Amniotic stem cell (primary cell): ENCODE measurements at places on chromosomes 2 and 18.
A peak's percentile ranks its signal among the peaks of the same experiment; 100 is the strongest.

DNA sequence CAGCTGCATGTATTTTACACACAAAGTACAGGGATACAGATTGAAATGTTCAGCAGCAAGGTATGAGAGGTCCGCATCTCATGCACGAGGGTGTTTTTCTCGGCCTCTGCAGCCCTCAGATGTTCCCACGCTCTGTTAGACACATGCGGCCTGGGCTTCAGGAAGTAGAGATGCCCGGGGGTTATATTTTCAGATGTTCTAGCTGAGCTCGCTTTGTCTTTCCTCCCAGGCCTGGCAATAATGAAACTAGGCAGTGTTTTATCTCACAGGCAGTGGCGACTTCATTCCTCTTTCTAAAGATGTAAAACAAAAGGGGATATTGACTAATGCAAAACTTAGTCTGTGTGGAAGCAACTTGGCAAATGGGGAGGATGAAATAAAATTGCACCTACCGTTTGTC is 190.7 kb downstream of the GBX2 start:
- no peak for DNase-seq

GRCh38 chr2:38765149-38765548 is 12.9 kb upstream of the GEMIN6 start:
- DNase-seq: no peak

GRCh38 chr18:44823286-44823685 is 142.6 kb downstream of the SETBP1 start:
- no peak for DNase-seq

GRCh38 chr2:239152916-239153305 is 247.9 kb downstream of the HDAC4 start:
- no peak for DNase-seq

DNA sequence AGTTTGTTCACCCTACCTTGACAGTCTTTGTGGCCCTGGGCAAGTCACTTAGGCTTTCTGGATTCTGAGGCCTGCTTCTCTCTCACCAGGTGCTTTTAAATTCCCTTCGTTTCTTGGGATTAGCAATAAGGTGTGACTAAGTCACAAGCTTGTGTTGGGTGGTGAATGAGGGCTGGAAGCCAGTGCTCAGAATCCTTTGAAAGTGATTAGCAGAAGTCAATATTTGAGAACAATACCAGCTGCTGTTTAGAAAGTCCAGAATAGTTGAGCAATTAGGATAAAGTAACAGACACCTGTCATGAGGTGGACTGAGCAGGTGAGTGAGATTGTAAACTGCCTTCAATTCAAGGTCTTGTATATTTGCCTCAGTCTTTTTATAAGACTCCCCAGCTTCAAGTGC is 19.3 kb upstream of the MGAT5 start:
- DNase-seq: no peak

- DNase-seq: no peak
Observed at GRCh38 chr2:10900216-10901109, 11.3 kb upstream of the KCNF1 start.

DNA sequence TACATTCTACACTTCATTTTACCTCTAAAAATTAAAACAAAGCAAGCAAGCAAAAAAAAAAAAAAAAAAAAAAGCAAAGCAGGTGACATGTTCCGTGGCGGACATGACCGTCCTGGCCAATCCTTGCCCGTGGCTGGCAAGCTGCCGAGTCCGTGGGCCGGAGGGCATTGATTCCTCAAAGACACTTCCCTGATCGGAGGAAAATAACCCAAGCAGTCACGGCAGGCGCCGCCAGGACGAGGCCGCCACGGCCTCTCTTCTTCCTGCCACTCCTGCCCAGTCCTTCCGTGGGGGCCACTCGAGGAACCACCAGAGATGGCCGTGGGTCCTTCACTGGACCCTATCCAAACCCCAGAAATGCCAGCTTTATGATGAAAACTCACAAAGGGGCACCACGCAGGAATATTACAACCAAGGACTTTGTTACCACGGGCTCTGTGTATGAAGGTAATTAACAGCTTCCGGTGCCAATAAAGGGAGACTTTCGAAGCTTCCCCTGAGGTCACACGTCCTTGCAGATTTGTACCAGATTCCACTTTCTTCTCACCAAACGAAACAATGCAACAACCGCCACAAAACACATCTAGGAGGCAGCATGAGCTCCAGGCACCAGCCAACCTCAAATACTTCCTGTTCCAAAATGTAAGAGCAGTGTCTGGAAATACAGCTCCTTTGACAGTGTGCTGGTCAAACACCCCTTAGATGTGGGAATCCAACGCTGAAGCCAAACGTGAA is 170.3 kb downstream of the HDAC4 start:
- no peak for DNase-seq

DNA sequence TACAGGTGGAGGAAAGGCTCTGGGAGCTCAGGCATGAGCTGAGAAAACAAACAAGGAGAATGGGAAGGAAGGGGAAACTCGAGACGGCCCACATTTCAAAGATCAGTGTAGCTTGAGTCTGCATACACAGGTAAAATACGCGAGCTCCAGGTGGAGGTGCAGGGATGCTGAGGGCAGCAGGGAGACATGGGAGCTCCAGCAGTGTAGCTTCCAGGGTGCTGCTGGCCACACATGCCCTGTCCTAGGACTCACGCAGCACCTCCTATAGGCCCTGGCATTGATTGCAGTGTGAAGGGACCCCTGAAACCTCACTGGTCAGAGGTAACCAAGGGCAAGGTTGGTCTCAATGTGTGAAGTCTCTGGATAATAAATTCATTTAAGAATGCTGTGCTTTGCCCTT is 362.8 kb upstream of the HS6ST1 start:
- no peak for DNase-seq

- DNase-seq: no peak
Observed at GRCh38 chr2:143254110-143254509, 124.9 kb downstream of the ARHGAP15 start.

- peak; percentile 24 for DNase-seq
Observed at GRCh38 chr18:31819106-31819924, 58.6 kb upstream of the SLC25A52 start.

DNA sequence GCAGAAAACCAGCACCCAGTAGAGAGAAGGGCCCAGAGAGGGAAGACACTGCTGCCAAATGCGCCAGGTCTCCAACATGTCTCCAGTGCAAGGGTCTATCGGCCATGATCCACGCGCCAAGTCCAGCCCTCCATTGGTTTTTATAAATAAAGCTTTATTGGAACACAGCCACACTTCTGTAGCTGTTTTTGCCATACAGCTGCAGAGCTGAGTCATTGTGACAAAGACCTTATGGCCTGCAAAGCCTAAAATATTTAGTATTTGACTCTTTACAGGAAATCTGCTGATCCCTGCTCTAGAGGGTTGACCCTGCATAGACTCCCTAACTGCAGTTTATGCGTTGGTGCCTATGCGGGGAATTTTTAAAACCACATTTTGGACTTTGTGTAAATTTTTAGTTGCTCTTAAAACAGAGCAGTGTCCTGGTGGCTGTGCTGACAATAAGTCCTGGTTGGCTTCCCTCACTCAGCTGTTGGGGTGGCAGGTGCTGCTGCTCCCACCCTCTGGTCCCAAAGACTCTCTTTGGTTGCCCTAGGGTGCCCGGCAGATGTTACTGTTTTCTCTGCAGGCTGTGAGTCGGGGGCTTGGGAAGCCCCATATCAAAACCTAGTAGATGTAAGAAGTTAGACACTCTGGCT is 154.9 kb downstream of the CTIF start:
- DNase-seq: no peak

DNA sequence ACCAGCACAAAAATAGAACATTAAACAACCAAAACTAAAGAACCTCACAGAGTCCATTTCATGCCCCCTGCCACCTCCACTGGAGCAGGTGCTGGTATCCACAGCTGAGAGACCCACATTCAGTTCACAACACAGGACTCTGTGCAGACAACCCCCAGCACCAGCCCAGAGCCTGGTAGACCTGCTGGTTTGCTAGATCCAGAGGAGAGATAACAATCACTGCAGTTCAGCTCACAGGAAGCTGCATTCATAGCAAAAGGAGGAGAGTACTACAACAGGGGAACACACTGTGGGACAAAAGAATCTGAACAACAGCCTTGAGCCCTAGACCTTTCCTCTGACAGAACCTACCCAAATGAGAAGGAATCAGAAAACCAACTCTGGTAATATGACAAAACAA is 326.7 kb downstream of the METTL4 start:
- no peak for DNase-seq

- DNase-seq: no peak
Observed at GRCh38 chr18:48295586-48296311, 113.4 kb downstream of the ZBTB7C start.

- DNase-seq: no peak
Observed at GRCh38 chr2:38433607-38433975, 56.5 kb upstream of the ATL2 start.

DNA sequence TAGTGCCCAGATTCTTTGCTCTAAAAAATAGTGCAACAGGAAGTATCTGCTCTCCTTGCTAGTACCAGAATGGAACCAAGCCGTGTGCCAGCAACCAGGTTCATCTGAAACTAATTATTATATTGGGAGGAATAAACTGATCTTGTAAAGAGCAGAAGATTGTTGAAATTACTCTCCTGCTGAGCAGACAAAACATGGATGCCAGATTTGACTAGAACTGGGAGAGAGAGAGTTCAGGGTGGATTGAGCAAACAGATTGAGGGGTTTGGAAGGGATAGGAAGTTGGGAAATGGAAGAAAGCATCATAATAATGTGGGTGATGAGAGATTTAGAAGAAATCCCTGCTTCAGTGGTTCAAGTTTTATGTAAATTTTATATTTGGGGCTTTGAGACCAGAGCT is 160.1 kb upstream of the RASGRP3 start:
- DNase-seq: no peak

DNA sequence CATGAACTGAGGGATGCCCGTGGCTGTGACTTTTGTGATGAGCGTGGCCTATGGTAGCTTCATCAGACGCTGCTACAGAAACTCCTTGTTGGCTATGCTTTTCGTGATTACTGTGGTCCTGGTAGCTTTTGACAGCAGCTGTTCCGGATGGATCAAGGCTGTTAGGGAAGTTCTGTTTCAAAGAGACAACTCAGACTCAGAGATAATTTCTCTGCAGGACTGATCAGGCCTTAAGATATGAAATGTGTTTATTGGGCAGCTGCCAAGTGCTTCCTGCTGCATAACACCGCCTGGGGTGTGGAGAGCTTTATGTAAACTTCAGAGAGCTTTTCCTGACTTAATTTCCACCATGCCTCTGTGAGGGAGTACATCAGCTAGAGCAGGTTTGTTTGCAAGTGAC is 243.8 kb downstream of the TSN start:
- DNase-seq: no peak

- DNase-seq: no peak
Observed at GRCh38 chr2:167783261-167784083, 463.9 kb downstream of the STK39 start.

DNA sequence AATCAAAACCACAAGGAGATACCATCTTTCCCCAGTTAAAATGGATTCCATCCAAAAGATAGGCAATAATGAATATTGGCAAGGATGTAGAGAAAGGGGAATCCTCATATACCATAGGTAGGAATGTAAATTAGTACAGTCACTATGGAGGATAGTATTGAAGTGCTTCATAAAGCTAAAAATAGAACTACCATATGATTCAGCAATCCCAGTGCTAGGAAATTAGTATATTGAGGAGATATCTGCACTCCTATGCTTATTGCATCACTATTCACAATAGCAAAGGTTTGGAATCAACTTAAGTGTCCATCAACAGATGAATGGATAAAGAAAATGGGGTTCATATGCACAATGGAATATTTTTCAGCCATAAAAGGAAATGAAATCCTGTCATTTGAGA is 251.2 kb downstream of the ZNF804A start:
- no peak for DNase-seq

DNA sequence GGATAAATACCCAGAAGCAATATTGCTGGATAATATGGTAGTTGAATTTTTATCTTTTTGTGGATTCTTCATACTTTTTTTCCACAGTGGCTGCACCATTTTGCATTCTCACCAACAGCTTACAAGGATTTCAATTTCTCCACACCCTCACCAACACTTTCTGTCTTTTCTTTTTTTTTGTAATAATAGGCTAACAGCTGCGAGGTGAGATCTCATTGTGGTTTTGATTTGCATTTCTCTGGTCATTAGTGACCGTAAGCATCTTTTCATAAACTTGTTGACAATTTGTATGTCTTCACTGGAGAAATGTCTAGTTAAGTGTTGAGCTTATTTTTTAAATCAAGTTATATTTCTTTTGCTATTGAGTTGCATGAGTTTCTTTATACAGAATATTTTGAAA is 17.6 kb upstream of the SLC9A2 start:
- DNase-seq: no peak

DNA sequence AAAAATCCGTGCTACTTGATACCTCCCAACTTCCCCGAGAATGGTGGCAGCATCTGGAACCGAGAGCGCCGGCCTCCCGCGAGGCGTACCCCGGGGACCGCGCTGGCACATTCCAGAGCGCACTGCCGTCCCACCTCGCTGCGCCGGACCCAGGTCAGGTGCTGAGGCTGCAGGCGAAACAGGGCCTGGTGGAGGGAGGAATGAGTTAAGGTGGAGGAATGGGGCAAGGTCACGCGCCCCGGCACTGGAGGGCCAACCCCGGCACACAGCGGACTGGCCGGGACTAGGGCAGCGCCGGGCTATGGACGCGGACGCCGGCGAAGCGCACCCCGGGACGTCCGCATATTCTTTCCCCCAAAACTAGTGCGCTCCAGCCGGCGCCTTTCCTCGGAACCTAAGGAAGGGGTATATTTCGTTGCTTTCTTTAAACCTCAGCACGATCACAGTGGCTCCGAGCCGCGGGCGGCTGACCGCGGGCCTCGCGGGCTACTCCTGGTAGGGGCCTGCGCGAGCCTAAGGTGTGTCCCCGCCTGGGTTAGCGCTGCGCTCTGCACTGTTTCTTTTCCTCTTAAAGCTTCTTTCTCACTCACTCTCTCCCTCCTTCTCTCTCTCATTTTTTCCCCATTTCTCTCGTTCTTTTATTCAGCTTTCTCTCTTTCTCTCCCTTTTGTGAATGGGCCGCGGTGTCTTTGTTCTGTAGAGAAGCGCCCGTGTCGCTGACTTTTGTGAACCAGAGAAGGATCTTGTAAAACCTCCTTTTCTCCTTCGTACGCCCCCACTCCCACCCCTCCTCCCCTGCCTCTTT is 2.1 kb upstream of the OTX1 start:
- no peak for DNase-seq

GRCh38 chr2:149562324-149562723 is 25.3 kb downstream of the MMADHC start:
- no peak for DNase-seq

- DNase-seq: no peak
Observed at GRCh38 chr2:145137211-145137610, 617.3 kb upstream of the ZEB2 start.

- DNase-seq: no peak
Observed at GRCh38 chr2:20434588-20435294, 12.1 kb upstream of the RHOB start.
